ENCODE measurements at places on chromosomes 16 and 17.
A peak's percentile ranks its signal among the peaks of the same experiment; 100 is the strongest.

DNA sequence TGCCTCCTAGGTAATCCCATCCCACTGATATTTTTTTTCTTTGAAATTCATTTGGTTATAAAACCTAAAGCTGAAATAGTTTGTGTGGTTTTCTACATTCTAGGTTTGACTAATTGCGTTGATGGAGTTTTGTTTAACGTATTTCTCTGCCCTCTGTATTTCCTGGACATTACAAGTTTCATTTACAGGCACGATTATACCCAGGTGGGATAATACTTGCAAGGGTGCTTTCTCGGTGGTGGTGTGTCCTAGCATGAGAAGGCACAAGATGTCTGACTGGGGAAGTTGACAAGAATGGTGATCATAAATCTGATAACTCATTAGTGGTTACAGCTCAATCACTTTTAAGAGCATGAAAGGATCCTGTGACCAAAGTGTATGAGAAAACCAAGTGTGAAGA, 45.0 kb downstream of the DYNLRB2 start:
- no peak for DNase-seq

DNA sequence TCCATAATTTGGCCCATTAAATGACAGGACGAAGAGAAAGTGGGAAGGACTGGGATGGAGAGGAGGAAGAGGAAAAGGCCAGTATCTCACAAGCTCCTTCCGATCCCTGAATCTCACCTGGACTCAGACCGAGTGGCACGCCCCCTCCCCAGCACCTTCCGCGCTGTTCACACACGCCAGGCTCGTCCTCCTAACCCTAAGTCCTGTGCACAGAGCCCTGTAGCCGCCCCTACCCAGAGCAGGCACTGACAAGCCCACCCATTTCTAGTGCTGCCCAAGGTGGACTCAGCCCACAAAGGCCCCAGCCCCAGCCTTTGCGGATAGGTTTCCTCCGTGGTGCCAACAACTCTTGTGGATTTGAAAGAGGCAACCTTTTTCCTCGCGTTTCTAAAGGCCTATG, 9.2 kb downstream of the HS3ST3B1 start:
- DNase-seq: no peak

DNA sequence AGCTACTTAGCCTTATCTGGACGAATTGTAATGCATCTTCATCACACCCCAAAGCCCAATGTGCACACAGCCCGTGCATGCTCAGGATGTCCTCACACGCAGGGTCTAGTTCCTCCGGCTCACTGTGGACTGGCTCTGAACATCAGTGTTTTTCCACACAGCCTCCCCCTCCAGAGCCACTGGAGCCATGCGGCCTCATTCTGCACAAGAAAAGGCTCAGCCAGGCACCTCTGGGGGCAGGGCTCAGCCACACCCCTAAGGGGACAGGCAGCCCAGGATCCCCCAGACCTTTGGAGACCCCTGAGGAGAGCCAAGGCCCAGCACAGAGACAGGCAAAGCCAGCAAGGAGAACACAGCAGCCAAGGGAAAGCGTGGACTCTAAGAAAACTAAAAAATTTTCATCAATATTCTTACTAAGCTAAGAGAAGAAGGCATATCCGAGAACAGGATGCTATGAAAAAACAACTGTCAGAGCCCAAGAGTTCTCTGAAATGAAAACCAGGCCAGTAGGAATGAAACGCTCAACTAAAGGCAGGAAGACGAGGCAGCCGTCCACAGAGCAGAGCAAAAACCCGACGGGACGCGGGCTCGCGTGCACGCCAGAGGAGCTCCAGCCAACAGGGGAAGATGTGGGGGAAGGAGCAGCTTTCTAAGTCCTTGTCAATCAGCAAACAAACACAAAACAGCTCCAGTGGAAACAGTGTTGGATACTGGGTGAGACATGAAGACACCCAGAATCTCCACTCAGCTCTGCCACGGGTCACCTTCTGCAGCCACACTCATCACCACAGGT, 34.5 kb downstream of the MAP1LC3B start:
- no peak for DNase-seq

DNA sequence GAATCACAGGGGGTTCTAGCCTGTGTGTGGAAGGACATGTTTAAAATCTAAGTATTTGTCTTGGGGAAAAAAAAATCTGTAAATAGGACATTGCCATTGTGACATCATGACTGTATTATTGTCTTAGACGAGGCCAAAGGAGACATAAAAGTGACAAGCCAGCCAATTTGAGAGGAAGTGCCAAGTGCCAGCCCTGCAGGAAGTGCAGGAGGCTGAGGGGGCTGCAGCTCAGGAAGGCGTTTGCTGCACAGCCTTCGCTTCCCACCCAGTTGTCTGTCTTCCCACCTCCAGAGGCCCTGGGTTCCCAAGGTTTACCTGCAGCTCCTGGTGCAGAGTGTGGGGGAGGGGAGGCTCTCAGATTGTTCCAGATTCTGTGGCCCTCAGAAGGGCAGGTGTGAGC, 1.3 kb downstream of the ADCY7 start:
- DNase-seq: no peak

GRCh38 chr16:87918866-87919680, 17.3 kb downstream of the CA5A start:
- DNase-seq: no peak

DNA sequence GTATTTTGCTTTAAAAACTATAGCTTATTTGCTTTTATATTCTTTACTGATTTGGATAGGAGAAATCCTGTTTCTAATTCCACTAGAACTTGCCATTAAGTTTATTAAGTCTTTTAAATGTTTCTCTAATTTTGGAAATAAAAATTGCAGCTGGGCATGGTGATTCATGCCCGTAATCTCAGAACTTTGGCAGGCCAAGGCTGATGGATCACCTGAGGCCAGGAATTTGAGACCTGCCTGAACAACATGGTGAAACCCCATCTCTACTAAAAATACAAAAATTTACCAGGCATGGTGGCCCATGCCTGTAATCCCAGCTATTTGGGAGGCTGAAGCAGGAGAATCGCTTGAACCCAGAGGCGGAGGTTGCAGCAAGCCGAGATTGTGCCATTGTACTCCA, 30.7 kb downstream of the DNAH17 start:
- DNase-seq: no peak

DNA sequence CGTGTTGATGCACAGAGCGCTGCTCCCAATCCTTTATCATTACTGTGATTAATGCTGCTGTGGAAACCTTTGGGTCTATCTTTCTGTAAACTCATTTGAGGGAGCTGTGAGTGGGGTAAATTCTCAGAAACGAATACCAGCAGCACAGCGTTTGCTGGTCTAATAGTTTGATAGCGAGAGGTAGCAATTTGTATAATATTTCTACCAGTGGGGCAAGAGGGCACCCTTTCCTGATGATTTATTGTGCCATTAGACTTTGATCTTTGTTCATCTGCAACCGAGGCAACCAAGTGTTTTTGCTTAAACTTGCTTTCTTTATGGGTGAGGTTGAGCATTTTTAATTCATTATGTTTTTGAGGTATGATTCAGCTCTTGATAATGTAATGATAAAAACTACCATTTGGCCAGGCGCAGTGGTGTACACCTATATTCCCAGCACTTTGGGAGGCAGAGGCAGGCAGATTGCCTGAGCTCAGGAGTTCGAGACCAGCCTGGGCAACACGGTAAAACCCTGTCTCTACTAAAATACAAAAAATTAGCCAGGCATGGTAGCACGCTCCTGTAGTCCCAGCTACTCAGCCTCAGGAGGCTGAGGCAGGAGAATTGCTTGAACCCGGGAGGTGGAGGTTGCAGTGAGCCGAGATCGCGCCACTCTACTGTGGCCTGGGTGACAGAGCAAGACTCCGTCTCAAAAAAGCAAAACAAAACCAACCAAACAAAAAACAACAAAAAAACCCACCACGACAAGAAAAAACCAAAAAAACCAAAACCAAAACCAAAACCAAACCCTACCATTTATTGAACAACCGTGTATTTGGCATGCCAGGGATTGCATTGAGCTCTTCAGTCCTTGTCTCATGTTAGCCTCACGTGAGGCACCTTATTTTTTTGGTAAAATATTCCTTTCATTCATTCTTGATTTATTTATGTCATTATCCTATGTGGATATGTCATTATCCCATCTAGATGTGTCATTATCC, 81.5 kb downstream of the PLCG2 start:
- DNase-seq: no peak

DNA sequence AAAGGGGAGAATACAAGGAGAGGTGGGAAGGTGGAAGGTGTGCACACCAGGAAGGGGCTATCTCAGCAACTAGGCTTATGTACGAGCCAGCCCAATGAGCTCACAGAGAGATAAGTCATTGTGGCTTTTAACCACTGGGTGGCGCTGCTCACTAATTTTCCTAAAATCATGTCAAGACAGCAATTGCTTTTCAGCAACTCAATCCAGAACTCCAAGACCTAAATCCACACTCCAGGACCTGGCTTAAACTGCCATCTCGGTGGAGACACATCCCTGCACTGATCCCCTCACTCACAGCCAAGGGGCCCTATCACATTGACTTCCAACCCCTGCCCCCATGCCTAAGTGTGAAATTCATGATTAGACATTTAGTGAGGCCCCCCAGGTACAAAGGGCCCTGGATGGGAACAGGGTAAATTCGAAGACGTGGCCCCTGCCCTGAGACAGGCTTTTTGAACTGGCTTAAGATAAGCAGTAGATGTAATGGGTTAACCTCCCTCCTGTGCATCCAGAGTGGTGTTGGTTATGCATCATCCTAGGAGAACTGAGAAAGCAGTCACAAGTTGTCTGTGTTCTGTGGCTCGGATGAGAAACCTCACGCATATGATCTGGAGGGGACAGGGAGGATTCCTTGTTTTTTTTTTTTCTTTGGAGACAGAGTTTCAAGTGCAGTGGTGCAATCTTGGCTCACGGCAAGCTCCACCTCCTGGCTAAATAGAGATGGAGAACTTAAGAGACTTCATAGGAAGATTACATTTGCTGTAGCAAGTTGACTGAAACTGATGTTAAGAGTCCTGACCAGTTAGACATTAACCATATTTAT, 11.5 kb downstream of the CCL16 start:
- DNase-seq: peak; percentile 85

- peak; percentile 74 for DNase-seq
These were observed 42.1 kb upstream of the BHLHA9 start for GRCh38 chr17:1227917-1228780.

DNA sequence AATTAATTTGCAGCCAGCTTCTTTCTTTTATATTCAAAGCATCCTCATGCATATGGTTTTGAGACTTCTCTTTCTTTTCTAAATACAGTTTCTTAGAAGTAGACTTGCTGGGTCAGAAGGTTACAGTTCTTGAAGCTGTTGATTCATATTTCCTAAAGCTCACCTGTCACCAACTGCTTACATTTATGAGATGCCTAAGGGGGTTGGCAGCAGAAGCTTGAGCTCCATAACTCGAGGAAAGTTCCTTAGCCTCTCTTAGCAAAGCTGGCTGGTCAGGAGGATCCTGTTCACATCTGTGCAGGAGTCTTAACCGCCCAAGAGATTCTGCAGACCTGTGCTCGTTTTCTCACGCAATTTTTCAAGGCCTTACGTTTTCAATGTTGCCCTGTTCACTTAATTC, 218.8 kb downstream of the SNX29 start:
- no peak for DNase-seq

- no peak for DNase-seq
These were observed 20.1 kb downstream of the PLD6 start for GRCh38 chr17:17186051-17186450.

DNA sequence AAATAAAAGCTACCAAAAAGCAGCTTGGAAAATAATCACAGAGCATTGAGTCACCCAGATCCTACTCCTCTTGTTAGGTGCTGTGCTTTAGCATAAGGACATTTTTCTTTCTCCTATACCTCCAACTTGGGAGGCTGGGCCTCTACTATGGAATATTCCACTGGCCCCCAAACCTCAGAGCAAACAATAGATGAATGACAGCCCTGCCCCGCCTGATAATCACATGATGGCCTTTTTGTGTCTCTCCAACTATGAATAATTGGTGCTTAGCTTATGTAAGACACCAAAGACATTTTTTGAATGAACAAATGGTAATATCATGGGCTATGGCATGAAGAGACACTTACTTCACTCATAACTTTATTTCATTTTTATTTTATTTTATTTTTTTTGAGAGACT, 250.2 kb downstream of the GRIN2A start:
- no peak for DNase-seq

- DNase-seq: peak; percentile 54
These were observed 107.6 kb downstream of the SPECC1 start for GRCh38 chr17:20116683-20117309.

GRCh38 chr17:67052720-67053437, 8.5 kb downstream of the CACNG1 start:
- DNase-seq: no peak

DNA sequence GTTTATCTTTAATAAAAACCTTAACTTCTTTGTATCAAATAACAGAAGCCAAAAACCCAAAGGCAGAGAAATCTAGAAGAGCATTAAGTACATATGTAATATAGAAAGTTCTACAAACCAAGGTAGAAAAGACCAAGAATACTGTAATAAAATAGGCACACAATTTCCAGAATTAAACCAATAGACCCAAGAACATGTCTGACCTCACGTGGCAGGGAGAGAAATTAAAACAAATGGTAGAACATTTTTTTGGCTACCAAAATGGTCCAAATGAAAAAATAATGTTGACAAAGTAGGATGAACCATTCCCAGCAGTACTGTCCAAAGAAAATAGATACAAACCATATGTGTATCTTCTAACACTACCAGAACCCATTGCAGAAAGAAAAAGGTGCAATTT, 183.5 kb downstream of the CPPED1 start:
- no peak for DNase-seq

DNA sequence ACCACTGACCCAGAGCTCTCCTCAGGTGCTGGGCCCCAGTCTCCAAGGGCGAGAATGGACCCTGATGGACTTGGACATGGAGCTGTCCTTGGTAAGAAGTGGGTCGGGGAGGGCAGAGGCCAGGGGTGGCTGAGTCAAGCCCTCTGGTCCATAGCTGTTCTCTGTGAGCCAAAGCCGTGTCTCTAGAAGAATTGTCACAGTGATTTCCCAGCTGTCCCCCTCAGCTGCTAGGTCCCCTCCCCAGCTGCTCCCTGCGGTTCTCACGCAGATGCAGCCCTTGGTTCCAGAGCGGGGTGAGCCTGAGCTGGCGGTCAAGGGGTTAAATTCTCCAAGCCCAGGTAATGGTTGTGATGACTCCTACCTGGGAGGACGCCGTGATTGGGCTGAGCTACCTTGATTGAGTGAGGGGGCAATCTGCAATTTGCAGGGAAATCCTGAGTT, 1.3 kb upstream of the NOL3 start:
- DNase-seq: no peak

GRCh38 chr16:53597776-53598175, 94.8 kb upstream of the AKTIP start:
- DNase-seq: no peak

DNA sequence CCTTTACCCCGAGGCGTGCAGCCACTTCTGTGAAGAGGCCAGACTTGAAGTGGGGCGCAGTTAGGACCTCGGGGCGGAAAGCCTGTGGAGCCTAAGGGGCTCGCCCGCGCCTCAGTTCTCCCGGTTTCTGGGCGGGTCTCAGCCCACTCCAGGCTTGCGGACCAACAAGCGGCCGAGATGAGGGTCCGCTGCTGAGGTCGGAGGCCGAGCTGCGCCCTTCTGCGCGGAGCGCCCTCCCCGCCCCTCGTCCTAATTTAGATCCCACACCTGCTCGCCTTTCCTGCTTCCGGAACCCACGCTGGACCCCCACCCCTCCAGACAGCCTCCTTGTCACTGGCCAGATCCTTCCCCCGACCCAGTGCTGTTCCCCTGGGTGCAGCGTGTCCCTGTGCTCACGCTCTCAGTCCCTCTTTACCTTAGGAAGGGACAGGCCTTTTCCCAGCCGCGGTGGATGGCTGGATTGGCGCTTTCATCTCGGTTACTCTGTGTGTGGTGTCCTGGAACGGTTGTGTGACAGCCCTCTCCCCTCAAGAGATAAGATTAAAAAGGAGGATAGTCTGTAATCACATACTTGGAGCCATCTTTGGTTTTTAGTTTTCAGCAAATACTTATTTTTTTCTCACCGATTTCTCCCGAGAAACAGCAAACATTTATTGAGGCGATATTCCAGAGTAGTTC, 933 bp upstream of the ATXN7L3 start:
- DNase-seq: no peak

Data from NAMALWA (cell line).